Astrocyte of the cerebellum (primary cell): ENCODE measurements at places on chromosomes 16 and 17.

DNA sequence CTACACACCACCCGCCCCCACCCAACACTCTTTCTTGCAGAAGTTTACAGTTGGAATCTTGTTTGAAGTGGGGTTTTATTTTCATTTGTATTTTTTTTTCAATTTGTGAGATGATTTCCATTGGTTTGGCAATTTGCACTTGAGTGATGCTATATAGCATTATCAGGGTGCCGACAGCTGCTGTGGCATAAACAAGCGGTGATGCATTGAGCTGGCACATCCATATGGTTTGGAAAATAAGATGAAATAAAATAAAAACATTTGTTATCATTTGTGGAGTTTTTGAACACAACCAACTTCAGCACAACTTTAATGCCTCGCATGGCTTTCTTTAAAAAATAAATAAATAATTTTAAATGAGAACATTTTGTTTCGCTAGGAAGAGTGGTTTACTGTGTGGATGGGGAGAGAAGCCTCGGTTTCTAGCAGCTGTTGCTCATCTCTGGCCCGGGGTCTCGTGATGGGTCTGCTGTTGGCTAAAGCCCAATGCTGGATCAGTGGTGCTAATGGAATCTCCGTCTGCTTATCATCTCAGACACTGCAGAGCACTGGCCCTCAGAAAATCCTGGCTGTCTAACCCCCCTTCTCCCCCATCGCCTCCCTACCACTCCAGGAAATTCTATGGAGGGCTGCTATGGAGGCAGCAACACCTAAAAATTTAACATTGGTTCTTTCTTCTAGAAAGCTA is 192.3 kb upstream of the MAF start:
- no peak for DNase-seq

- no peak for DNase-seq
Measured at GRCh38 chr17:42163113-42163512, 8.3 kb upstream of the RAB5C start.

DNA sequence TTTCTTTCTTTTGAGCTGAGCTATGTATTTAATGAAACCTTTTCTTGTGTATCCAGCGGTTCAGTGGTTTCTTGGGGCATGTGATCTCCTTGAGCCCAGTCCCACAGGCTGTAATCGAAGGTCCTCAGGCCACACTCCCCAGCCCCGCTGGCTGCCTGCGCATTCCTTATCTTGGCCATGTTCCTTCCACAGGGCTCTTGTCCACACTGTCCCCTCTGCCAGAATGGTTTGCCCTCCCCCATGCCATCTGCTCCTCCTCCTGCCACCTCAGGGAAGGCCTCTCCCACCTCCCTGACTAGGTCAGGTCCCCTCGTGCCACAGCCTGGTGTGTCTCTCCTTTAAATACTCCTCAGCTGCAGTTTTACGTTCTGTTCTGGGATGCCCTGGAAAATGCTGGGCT is 12.1 kb upstream of the NLRC5 start:
- DNase-seq, result no peak

GRCh38 chr17:79837888-79838521 is 1.2 kb downstream of the CBX4 start:
- no peak for DNase-seq

- DNase-seq, result peak; percentile 36
Measured at GRCh38 chr17:63035695-63036094, 69.7 kb downstream of the TANC2 start.

- DNase-seq, result no peak
Measured at GRCh38 chr17:57471868-57472368, 215.6 kb downstream of the MSI2 start.

GRCh38 chr16:13120557-13120956 is 219.2 kb downstream of the SHISA9 start:
- no peak for DNase-seq

- DNase-seq, result no peak
Measured at GRCh38 chr17:74163836-74164235, 39.6 kb upstream of the RPL38 start.

- DNase-seq, result peak; percentile 42
Measured at GRCh38 chr17:28760601-28761562, 17.1 kb downstream of the TRAF4 start.

DNA sequence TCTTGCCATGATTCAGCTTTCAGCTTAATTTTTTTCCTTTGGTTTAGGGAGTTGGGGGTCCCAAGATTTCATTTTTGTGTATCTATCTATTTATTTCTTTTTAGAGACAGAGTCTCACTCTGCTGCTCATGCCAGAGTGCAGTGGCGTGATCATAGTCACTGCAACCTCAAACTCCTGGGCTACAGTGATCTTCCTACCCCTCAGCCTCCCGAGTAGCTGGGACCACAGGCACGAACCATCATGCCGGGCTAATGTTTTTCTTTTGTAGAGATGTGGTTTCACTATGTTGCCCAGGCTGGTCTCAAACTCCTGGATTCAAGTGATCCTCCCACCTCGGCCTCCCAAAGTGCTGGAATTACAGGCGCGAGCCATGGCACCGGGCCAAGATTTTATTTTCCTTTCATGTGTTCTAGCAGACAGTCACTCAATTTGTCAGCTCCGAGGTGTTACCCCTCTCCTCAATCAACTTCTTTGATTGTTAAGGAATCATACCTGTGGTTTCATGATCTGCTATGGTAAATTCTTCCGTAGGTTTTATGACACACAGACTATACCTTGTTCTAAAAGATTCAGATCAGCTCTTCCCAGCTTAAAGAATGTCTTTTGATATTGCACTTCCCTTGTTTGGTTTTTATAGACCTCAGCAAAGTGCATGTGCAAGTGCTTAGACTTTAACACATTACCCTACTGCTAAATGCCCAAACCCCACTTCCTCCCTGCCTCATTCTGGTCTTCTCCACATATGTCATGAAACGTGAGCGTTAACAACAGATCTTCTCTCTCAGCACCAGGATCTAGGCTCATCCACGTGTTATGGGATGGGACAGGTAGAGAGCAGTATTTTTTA is 13.0 kb downstream of the UNC45B start:
- no peak for DNase-seq

DNA sequence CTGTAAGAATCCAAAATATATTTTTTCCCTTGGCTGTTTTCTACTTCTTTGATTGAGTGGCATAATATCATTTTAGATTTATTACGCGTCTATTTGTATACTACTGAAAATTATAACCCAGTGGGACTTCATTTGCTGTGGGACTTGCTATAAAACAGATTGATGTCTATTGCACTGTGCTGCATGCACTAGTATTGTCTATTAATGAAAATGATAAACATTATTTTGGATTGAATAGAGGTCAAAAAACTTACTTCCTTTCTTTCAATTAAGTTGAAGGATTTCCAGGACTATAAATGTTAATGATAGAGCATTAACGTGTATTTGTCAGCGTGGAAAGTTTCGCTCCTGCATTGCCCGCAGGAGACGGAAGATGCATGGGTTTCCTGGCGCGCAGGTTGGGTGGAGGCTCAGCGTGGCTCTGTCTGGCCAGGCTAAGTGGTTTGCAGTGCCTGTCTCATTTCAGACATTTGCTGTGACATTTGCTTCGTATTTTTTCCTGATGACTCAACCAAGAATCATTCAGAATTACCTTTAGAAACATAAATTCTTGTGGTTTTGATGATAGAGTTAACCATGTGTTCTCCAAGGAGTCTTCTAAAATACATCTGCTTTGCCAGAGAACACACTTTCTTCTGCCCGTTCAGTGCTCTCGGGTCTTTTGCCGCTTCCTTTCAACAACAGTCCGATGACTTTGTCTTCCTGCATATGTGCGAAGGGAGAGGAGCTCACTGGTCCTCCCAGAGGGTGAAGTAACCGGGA is 216.7 kb downstream of the RPTOR start:
- peak; percentile 79 for DNase-seq

- no peak for DNase-seq
Measured at GRCh38 chr16:8847623-8848022, 21.2 kb downstream of the CARHSP1 start.

- DNase-seq, result no peak
Measured at GRCh38 chr16:68072038-68072695, 13.0 kb upstream of the NFATC3 start.

GRCh38 chr17:7026471-7027115 is 3.7 kb downstream of the BCL6B start:
- no peak for DNase-seq

- DNase-seq, result no peak
Measured at GRCh38 chr17:72122765-72123529, 2.1 kb downstream of the SOX9 start.

GRCh38 chr17:19513897-19514488 is 19.7 kb upstream of the SLC47A1 start:
- DNase-seq, result peak; percentile 34

DNA sequence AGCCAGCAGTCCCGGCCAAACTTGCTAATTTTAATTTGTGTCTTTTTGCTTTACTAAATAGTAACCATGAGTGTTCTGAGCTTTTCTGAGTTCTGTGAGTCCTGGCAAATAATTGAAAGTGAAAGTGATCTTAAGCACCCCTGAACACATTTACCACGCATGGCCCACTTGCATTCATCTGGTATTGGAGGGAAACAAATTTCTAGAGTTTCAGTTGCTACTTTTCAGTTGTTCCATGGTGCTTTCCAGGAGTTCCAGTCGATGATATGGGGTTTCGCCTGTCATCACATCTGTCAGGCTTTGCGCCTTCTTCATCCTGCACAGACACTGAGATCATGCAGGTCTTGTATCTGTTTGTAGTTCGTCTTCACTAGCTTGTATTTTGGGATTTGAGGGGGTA is 44.1 kb downstream of the CRLF3 start:
- no peak for DNase-seq

GRCh38 chr16:30651124-30652004 is 604 bp downstream of the PRR14 start:
- DNase-seq, result no peak

DNA sequence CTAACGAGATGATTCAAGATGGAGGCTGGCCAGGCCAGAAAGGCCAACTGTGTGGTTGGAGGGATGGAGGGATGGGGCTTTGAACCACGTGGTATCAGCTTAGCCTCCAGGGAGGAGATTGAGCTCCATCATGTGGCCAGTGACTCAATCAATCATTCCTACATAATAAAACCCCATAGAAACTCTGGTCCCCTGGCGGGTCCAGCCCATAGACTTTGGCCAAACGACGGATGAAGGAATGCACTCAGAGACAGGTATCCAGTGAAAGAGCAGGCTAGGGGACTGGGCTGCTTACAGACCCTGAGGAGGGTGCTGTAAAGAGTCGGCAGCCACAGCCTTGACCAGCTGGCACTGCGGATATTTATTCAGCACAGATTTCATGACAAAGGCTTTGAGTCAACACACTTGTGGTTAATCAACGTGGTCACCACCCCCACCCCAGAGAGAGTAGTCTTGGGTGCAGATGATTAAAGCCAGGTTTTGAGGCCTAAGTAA is 308.7 kb upstream of the TNRC6C start:
- DNase-seq, result no peak

- DNase-seq, result no peak
Measured at GRCh38 chr17:55282379-55282702, 17.6 kb downstream of the HLF start.

DNA sequence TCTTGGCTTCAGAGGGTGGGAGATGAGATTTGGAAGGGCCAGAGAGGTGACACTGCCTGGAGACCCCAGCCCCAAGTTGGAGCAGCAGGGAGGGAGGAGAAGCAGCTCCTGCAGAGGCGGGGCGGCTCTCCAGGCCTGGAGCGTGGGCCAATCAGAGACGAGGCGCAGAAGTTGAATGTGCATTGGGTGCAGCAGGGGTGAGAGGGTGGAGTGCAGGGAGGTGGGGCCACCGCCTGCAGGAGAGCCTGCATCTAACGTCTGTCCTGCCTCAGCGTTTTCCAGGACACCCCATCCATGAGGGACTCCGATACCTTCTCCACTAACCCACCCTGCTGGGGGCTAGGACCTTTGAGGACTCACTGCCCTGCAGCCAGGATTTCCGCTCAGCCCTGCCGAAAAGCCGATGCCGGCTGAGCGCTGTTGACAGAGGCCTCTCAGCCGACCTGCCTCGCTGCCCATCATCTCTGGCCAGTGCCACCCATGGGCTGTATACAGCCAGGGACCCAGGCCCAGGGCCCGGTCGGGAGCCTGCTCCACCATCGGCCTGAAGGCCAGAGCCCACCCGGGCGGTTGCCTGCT is 146.2 kb downstream of the ENGASE start:
- no peak for DNase-seq

DNA sequence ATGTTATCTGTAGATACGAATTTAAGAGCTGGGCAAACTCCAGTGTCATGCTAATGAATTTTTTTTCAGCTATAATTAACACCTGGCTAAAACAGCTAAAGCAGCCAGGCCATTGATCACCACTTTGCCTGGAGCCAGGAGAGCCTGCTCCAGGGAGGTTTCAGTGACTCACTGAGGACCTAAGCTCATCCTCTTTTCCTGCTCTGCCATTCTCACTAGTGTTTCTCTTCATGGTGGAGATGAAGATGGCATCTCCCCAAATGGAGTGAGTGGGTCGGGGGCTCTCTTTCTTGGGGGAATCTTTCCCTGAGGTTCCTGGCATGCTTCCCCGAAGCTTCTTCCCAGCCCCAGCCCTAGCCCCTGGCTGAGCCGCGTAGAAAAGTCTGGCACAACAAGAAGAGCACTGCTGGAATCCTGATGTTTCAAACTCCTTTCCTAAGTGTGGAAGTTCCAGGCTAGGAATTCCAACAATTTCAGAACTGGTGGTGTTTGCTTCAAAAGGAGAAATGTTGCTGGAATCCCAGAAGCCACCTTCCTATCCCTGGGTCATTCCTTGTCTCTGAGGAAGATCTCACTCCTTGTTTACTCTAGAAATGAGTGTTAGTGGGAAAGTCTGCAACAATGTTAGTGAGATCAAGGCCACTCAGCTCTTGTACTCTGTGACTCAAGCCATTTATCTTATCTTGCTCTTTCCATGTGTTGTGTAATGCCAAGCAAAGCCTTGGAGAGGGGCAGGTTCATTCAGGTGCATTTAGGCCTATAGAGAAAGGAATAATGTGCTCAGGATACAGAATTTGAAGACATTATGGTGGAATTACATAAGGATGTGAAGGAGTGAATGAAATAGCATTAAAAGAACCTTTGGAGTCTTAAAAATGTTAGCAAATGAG is 26.0 kb upstream of the B4GALNT2 start:
- no peak for DNase-seq

DNA sequence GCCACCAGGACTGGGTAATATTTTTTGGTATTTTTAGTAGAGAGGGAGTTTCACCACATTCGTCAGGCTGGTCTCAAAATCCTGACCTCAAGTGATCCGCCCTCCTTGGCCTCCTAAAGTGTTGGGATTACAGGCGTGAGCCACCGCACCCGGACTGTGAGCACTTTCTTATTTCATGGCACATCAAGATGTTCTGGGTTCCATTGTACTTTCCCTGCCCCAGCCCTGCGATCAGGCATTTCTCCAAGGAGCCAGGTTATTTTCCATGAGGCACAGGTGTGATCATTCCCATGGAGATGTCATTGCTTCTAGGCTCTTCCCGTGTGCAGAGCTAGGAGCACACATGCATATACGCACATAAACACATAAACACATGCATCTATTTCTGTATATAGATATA is 2.6 kb upstream of the ANKRD40CL start:
- no peak for DNase-seq

DNA sequence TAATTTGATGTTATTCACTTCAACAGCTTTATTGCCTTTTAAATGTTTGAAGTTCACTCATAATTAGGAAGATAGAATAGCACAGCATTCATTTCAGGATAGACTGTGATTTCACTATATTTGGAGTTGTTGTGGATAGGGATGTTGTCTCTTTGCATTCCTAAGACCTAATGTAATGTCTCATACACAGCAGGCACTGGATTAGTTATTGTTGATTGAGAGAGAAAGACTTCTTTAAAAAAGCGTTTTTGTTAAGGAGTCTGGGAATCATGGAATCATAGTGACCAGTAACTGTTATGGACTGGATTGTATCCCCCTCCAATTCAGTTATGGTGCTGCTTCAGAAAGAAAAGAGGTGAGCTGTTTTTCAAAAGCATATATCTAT is 122.0 kb downstream of the USP22 start:
- peak; percentile 52 for DNase-seq
